ENCODE measurements at places on chromosomes 5 and 9. TPM values are rescaled to one million over a fixed set of nuclear protein-coding genes. Genes with fewer than 3 reads are reported as not detected.

GRCh38 chr5:83396662-83397061 is 74.9 kb upstream of the VCAN start:
- DNase-seq, result no peak

GRCh38 chr5:98929710-98930298 is 997 bp upstream of the CHD1 start:
- no peak for DNase-seq

DNA sequence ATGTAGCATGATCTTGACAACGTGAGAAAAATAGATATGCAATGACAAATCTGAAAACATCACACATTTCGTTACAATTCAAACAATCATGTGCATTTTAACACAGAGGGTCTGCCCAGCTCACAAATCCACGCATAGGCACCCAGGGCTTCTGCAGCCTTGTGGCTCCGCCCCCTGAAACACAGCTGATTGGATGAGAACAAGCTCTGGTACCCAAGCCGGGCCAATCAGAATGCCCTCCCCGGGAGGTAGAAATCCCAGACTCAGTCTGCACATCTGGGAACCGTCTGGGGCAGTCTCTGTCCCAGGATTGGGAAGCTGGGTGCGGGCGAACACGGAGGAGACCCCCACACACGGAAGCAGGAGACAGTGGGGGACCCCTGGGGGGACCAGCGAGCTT is 137.5 kb downstream of the GAPVD1 start:
- DNase-seq, result no peak

The ALDOB gene
- not detected for total RNA-seq

DNA sequence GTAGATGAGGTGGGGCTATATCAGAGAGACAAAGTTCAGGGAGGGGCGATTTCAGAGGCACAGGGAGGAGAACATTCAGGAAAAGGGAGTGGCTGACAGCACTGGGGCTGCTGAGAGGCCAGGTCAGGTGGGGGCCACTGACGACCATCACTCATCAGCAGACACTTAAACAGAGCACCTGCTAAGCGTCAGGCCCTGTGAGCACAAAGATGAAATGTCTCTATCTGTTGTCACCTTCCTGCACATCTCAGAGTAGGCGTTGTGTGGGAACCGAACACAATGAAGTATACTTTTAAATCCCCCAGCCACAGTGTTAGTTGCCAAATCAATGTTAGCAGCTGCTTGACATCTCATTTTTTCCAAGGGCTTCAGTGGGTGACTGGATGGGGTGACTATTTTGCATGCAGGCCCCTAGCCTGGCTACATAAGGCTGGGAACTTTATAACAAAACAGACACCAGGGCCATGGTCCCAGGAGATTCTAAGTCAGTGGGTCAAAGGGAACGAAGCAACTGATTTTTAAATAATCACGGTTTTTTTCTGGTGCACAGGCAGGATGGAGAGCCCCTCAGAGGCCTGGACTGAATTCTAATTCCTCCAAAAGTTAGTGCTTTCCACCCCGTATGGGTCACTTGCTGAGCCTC is 31.1 kb upstream of the ANKRD18A start:
- no peak for DNase-seq

- DNase-seq, result no peak
These were observed 5.8 kb upstream of the CARNMT1 start for GRCh38 chr9:75033791-75034473.

GRCh38 chr5:16855485-16855884 is 80.6 kb downstream of the MYO10 start:
- peak; percentile 26 for DNase-seq

GRCh38 chr5:98187945-98188344 is 585.5 kb upstream of the RGMB start:
- no peak for DNase-seq

Data from uterus (tissue), 4 donors.